Effector CD4-positive, alpha-beta T cell (primary cell): ENCODE measurements at places on chromosomes 2 and 18.

DNA sequence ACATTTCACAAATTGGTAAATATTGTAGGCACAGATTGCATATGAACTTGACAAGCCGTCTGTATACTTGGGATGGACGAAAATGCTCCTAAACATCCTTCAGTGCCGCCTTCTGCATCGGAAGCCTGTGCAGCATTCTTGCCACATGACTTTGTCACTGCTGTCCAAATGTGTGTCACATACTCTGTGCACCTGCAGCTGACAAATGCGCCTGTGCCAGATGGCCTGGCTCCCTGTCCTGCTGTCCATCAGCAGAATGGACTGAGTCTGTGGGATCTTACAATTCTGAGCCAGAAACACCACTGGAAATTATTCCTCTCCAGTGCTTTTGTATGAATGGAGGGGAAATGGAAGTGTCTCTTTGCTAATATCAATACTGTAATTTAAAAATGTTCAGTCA is 89.9 kb downstream of the DCDC2C start:
- no peak for DNase-seq

- DNase-seq, result no peak
Measured at GRCh38 chr2:288758-289361, 969 bp upstream of the ALKAL2 start.

DNA sequence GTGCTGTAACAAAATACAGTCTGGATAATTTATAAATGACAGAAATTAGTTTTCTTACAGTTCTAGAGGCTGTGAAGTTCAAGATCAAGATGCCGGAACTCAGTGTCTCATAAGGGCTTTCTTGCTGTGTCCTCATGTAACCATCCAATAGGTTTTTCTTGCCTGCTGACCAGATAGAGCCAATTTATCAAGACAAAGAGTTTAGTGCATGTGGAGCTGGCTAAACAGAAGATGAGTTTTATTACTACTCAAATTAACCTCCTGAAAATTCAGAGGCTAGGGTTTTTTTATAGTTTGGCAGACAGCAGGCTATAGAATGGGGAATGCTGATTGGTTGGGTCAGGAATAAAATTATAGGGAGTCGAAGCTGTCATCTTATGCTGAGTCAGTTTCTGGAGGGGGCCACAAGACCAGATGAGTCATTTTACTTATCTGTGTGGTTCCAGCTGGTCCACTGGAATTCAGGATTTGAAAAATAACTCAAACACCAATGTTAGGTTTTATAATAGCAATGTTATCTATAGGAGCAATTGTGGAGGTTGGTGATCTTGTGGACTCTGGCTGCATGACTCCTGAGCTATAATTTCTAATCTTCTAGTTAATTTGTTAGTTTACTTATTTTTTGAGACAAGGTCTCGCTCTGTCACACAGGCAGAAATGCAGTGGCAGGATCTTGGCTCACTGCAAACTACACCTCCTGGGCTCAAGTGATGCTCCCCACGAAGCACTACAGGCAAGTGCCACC is 3.2 kb upstream of the PDK1 start:
- no peak for DNase-seq

DNA sequence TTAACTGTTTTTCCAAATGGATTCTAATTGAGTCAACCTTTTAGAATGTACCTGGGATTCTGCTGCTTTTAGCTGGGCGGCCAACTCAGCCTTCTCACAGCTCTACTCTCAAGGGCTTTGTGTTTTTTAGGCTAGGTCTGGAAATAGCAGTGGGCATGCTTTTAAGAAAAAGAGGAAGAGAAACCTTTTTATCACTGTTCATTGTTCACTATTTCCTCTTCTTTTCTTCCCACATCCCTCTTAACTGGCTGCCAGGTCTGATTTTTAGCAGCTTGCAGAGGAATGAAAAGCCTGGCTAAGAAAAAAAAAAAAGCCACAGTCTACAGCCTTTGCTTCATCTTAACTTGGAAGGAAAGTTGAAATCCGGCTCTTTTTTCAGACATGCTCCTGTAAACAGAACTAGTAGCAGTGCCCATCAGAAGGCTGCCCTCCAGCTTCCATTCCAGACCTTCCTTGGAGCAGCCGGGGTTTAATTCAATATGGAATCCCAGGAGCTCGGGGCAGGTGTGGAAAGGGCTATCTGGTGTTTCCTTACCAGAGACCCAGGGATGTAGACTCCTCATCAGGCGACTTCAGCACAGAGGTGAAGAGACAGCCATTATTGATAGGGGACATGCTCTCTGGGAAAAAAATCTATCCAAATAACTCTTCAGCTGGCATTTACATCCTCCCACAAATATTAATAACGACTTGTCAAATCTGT is 230.7 kb downstream of the MYO3B start:
- no peak for DNase-seq

DNA sequence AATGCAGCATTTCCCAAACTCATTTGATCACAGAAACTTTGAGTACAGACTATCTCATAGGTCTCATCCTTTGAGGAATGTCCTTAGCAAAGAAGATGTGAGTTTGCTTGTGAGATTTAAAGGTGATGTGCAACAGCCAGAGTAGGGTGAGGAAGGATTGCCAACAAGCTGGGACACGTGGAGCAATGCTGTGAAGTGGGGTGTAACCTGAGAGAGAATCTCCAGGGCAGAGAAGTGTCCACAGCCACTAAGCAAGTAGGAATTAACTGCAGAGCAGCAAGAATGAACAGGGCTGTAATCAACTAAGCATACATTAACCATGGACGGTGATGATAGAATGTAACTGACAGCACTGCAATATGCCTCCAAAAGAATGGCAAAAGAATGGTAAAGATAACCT is 469.9 kb upstream of the NRP2 start:
- no peak for DNase-seq

- no peak for DNase-seq
Measured at GRCh38 chr2:64025741-64026140, 6.5 kb upstream of the VPS54 start.

DNA sequence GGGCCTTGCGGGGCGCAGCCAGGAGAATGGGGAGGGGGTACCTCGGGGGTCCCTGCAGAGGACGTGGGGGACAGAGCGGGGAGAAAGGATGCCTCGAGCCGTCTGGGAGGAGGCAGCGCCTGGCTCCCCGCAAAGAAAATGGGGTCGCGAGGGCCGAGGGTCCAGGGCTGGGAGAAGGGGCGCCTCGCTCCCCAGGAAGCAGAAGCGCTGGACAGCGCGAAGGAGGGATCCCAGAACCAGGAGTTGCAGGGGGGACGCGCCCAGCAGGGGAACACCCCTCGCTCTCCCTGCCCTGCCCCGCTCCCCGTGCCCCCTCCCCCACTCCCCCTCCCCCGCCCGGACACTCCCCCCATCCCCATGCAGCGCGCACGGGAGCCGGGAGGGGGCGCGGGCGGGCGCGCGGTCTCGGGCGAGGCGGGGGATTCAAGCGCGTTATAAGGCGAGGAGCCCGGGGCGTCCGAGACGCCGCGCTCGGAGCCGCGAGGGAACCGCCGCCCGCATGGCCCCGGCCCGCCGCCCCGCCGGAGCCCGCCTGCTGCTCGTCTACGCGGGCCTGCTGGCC is at the start of gene ERFE:
TSS of gene ERFE (plus strand) at position 462 of the 562 bp plus-strand sequence. CDS start at position 500, 38 bp downstream.
- DNase-seq, result no peak

DNA sequence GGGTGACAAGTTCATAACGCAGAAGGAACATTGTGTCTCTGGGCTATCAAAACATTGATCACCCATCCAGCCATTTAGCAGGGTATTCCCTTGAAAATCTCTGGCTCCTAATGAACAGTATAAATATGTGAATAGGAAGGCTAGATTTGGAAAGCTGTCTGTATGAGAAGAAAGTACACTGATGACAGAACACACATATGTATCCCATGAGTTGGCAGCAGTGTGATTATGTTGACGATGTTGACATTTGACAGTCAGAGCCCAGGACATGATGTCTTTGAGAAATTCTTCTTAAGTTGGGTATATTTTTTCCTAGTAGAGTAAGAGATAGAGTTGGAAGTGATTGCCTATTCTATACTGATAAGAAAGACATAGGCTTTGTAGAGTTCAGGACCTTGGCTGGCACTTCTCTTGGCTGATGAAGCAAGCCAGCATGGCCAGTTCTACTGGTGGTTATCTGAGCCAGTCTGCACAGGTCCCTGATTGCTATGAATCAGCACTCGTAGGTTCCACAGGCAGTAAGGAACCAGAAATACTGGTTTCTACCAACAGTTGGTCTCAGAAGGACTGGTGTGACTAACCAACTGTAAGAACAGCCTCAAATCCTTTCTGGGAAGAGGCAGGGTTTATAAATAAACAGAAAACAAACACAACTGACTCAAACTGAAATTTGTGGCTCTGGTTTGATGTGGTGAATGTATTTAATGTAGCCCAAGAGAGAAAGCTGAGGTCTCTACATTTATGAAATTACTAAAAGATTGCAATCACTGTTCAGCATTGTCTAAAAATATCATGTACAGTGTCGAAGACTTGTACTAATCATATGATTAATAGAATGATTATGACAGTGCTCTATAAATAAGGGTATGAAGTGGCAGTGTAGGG is 43.9 kb upstream of the RAPH1 start:
- DNase-seq, result no peak

- DNase-seq, result no peak
Measured at GRCh38 chr2:239814861-239815601, 210.1 kb downstream of the NDUFA10 start.

DNA sequence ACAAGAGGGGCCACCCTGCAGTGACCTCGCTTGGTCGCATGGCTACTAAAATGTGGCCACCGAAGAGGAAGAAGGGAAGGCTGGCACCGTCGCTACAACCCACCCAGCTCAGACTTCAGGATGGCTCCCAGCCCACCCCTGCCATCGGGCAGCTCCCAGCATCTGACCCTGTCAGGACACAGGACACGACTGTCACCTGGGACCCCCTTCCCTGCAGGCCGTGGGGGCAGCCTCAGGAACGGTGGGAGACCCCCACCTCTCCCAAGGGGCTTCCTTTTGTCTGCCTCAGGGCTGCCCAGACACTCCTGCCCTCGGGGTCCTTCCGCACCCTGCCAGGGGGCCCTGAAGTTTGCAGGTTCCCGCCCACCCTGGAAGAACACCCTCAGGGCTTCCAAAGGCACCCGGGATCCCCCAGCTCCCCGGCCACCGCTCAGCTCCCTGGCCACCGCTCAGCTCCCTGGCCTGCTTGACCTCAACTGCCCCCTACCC is 7.7 kb downstream of the RTP5 start:
- DNase-seq, result no peak

DNA sequence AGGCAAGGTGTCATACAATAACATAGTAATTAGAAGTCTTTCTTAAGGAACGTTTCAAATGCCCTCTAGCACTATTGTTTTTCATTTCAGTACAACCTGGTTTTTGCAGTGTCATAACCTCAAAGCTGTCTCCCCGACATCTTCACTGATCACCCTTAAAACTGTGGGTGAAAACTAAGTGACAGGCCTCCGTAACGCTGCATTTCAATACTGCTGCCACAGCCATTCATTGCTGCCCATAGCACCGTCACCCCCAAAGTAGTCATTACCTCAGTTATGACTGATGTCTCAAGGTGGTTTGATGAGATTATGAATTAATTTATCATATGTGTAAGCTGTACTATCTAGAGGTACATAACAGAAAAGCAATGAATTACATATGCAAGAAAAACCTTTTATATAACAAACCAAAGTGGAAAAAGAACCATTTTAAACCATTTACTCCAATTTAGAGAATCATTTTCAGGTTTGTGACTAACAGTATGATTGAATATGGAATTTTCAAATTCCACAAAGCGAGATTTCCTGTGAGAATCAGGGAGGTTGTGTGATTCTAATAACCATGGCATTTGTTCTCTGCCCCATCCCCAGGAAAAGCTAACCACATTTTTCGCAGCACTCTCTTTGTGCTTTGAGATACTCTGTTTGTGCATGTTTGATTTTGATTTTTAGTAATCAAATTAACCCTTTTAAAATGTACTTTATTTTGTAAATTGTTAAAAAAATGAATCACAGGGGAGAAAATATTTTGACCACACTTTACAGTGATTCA is 263.0 kb downstream of the PTGR3 start:
- DNase-seq, result no peak

- DNase-seq, result no peak
Measured at GRCh38 chr2:225573603-225574002, 174.1 kb downstream of the NYAP2 start.

- no peak for DNase-seq
Measured at GRCh38 chr2:199848389-199849130, 2.4 kb downstream of the FTCDNL1 start.

GRCh38 chr2:209753020-209753419 is 18.6 kb upstream of the UNC80 start:
- DNase-seq, result no peak

GRCh38 chr2:239253264-239253663 is 147.6 kb downstream of the HDAC4 start:
- no peak for DNase-seq

DNA sequence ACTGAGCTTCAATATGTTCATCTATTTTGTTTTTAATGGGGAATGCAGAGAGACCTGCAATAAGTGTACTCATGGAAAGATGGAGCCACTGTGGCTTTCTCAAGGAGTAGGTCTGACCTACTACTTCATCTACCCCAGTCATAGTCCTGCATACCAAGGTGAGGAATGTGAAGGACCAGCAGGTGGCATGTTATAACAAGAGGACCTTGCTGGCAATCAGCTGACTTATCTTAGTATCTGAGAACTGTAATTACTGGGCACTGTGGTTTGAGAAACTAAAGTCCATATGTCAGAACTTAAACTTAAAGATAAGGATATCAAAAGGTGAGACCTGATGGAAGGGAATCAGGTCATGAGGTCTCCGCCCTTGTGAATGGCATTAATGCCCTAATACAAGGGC is 1104.2 kb downstream of the BCL11A start:
- no peak for DNase-seq

DNA sequence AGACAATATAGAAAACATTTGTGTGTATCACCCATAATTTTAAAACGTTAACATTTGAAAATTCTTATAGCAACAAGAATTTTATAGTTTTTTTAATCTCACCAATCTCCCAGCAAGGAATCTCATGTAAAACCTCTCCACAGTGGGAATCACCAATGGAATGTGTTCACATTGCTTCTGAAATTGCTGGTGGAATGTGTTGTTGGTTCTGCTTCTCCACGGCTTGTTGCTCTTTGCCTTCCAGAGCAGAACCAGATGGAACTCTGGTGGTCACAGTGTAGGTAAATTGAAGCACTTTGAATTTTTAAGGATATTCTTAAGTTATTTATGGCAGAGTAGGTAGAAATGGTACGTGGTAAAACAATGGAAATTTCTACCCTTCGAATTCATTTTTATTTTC is 35.1 kb downstream of the DCAF17 start:
- no peak for DNase-seq

- no peak for DNase-seq
Measured at GRCh38 chr2:43399515-43400264, 173.3 kb upstream of the ZFP36L2 start.

DNA sequence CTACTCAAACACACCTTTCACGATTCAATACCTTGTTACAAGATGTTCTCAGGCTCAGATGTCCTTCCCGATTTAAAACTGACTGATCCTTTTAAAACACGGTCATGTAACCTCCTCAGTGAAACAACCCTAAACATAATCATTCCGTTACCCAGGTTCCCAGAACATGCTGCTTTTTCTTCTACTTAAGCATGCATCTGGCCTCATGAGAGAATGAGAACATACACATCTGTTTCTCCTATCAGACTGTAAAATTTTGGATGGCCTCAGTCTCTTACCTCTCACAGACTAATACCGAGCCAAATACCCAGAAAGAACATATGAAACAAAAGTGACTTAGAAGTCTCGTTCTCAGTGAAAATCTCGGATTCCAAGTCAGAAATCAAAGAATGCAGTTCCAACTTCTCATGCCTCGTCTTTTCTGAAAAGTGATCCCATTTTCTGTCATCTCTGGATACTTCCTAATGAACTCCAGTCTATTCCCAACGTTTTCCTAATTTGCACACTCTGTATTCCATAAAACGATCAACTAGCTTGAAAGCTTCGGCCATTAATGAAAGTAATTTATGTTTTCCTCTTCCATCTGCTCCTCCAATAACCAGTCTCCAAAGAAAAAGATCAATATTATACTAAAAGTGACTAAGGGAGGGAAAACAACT is 919 bp downstream of the SF3B1 start:
- DNase-seq, result no peak
